ENCODE measurements at places on chromosomes 1 and 21.

- DNase-seq = no peak
Observed at GRCh38 chr1:163701783-163702374, 380.1 kb downstream of the NUF2 start.

DNA sequence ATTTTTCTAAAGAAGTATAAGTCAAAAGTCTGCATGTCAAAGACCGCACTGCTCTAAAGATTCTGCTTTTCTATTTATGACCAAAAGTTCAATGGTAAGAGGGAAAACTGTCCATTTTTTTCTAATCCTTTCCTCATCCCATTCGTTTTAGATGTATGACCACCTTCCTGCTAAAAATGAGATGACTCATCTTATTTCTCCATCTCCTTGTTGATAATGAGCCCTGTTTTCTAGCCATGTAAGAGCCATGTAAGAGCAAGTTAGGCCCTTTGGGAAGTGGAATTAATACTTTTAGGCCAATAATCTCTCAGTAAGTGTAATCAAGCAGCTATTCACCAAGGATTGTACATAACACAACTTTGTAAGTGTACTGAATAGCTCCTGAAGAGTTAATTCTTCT is 475.6 kb upstream of the B3GALT2 start:
- no peak for DNase-seq

DNA sequence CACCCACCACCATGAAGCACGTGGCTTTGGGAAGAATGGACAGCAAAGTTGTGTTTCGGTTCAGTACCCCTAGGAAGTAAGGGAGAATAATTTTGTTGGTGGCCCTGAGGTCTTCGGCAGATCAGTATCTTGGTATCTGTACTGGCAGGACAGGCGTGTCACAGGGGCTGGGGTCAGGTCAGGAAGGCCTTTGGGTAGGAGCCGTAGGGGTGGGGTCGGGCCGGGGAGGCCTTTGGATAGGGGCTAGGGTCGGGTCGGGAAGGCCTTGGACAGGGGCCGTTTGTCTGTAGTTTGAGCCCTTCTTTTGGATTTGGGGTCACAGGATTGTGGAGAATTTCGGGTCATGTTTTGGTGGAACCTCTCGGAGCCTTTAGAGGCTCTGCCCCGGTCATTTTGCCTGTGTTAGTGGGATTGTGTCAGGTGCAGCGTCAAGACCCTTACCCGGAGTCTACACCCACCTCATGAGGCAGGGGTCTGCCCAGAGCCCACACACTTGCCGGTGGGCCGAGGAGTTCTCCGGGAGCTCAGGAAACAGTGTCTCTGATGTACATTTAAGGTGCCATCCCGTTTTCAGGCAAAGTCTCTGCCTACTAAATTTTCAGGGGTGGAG is 75.3 kb upstream of the COL6A1 start:
- DNase-seq = no peak

- DNase-seq = no peak
Observed at GRCh38 chr1:11340233-11340632, 67.2 kb downstream of the UBIAD1 start.

- DNase-seq = no peak
Observed at GRCh38 chr1:36740446-36740845, 257.7 kb upstream of the CSF3R start.

DNA sequence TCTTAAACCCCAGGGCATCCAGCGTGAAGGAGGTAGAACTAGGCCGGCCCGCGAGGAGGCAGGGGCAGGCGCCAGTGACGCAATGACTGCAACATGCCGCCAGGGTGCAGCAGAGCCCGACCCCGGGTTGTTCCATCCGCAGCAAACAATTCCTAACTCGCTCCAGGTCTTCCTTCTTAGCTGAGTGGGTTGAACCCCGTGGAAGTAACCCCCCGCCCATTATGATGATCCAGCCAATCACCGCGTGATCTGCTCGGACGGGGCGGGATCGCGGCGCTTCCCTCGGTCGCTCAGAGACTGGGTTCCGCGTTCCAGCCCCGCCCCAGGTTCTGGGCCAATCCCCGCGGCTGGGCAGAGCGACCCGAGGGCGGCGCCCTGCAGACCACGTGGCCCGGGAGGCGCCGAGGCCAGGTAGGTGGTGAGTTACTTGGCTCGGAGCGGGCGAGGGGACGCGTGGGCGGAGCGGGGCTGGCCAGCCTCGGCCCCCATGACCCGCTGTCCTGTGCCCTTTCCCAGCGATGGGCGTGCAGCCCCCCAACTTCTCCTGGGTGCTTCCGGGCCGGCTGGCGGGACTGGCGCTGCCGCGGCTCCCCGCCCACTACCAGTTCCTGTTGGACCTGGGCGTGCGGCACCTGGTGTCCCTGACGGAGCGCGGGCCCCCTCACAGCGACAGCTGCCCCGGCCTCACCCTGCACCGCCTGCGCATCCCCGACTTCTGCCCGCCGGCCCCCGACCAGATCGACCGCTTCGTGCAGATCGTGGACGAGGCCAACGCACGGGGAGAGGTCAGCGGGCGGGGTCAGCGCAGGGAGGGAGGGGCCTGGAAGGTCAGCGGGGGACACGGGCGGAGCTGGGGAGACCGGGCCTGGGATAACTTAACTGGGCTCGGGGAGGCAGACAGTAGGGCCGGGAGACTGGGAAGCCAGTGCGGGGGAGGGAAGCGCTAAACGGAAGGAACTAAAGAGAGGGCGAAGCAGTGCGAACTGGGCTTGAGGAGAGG is at the start of gene DUSP23:
DUSP23 (plus strand) TSS at position 380 of the 1,000 bp plus-strand sequence; CDS start at position 519, 139 bp downstream.
- DNase-seq = peak; percentile 97

- no peak for DNase-seq
Observed at GRCh38 chr1:8915446-8915845, 30.2 kb upstream of the CA6 start.

DNA sequence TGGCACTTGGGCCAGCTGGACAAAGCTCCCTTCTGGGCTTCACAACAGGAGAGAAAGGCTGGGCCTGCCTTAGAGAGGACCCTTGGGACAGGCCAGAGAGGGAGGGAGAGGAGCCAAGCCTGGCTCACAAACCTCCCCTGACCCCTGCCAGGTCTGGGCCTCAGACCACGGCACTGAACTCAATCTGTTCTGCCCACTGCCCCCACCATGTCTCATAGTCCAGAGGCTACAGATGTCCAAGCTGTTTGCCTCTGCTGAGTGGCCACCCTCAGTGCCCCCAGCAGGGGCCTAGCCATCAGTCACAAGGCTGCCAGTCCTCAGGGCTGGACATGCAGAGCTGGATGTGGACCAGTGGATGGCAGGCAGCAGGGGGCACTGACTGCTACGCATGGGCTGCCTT is 13.0 kb upstream of the DMBX1 start:
- no peak for DNase-seq

DNA sequence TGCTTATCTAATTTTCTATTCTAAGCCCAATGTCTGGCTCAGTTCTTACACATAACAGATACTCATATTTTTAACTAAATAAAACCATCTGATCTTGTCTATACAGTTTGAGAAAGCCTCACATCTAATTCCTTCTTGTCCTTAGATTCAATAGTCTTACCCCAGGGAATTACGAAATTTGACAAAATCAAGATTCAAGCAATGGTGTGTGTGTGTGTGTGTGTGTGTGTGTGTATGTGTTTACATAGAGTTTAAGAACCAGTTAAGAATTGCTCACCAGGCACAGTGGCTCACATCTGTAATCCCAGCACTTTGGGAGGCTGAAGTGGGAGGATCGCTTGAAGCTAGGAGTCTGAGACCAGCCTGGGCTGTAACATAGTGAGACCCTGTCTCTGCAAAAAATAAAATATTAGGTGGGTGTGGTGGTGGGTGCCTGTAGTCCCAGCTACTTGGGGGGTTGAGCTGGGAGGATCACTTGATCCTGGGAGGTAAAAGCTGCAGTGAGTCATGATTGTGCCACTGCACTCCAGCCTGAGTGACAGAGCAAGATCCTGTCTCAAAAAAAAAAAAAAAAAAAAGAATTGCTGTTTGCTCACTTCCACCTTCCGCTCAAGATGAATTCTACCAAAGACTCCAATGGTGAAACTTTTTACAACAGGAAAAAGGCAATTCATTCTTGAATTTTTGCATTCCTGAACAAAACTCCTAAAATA is 6.2 kb downstream of the WDR64 start:
- no peak for DNase-seq

GRCh38 chr1:216785737-216786136 is 62.5 kb upstream of the ESRRG start:
- DNase-seq = no peak

GRCh38 chr1:11600836-11601235 is 53.4 kb downstream of the FBXO2 start:
- no peak for DNase-seq

DNA sequence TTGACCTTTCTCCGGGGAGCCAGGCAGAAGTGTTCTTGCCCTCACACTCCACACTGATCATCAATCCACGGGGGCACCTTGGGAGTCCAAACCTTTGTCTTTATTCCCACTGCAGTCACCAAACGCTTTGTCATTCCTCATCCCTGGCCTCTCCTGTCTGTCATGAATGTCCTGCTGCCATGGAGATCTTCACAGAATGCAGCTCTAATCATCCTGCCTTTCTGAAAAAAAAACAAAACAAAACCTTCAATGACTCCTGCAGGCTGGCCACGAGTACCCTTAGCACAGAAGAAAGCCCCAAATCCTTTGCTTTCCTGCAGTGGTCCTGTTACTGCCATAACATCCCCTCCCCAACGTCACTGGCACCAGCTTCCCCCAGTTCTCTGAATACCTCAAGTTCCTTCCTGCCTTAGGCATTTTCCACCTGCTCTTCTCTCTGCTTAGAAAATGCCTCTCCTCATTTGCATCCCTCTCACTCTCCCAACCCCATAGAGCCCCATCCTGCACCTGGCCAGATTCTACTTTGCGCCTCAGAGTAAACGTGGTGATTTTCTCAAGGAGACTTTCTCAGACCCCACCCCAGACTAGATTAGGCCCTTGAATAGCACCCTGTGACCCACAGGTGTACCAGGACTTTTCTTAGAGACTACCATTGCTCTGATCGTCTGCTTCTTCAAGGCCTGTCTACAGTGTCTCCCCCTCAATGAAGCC is 131.2 kb downstream of the AK5 start:
- DNase-seq = no peak

GRCh38 chr1:199898654-199899053 is 128.9 kb upstream of the NR5A2 start:
- no peak for DNase-seq

DNA sequence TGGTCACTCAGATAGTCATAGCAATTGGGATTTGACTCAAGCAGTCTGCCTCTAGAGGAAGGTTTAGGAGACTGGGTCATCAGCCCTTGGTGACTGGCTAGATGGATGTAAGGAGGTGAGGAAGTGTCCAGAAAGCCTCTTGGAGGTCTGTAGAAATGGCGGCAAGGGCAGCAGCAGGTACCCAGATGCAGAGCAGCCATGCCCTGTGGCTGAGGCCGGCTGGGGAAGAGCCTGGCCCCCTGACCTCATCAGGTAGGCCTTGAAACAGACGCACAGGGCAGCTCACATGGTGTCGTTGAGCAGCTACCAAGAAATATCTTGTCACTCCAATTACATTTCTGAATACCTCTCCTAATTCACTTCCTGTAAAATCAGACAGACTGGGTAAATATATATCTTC is 98.2 kb downstream of the DMRTB1 start:
- DNase-seq = peak; percentile 8

GRCh38 chr1:67675800-67676199 is 9.2 kb upstream of the GADD45A start:
- no peak for DNase-seq

DNA sequence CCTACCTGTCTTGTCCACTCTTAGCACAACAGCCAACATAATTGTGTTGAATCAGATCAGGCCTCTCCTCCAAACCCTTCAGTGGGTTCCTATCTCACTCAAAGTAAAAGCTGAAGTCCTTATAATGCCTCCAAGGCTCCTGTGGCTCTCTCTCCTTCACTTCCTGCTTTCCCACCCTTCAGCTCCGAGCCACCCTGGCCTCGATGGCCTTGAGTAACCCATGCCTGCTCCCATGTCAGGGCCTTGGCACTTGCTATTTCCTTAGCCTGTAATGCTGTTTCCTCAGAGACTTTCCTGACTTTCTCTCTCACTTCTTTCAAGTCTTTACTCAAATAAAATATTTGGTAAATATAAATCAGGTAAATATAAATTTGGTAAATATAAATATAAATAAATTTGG is 8.1 kb upstream of the PLEKHM2 start:
- DNase-seq = no peak

Measured in activated T-cell treated with anti-CD3 and anti-CD28 coated beads, Interleukin-2, amount 50 U/mL, for 24 hours (primary cell).